ENCODE measurements at places on chromosomes 13 and 19. TPM values are rescaled to one million over a fixed set of nuclear protein-coding genes. Genes with fewer than 3 reads are reported as not detected.

DNA sequence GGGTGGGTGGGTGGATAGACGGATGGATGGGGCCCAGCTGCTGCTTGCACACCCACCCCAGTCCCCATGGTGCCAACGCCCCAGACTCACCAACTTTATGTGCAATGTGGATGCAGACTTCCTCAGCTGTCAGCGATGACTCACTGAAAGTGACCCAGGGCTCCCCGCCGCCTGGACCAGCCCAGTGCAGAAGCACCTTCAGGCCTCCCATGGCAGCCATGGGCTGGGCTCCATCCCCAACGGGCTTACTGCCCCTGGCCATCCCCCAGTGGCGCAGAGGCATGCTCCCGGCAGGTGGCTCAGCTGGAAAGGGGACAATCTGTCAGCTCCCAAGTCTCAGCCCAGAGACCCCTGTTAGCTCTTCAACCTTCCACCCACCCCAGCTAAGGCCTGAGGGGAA, 2.2 kb downstream of the TYK2 start:
- DNase-seq: no peak

DNA sequence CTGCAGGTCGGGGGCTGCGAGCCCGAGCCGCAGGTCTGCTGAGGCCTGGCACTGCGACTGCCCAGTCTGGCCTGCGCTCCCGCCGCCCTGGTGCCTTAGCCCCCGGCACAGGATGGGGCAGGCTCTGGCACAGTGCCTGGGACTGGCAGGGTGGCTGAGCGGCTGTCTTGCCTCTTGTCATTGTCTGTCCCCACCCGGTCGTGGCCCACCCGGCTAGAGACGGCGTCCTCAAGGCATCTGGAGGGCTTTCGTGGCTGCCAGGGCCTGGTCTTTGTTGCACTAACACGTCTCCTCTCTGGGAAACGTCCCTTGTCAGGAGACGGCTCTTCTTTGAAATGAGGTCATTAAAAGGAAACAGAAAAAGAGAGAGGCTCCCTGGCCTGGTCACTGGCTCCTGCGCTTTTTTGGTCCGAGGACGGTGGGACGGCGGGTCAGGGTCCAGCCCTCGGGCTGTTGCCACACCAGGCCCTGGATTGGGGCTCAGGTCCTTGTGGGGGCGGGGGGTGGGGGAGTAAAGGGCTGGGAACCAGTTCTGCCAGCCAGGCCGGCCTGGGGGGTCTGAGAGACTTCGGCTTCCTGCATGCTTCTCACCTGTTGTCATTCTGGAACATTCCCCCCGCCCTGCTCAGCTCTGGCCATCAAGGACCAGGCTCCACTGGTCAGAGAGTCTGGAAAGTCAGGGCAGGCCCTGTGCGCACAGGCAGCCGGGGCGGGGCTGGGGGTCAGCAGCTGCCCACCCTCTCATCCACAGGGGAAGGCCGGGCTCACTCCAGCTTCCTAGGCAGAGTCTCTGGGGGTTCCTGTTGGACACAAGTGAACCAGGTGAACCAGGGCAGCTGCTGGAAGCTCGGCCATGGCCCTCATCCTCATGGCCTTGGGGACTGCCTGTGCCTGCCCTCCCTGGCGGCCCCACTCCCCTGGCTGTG, 6.2 kb upstream of the ZNF554 start:
- no peak for DNase-seq

DNA sequence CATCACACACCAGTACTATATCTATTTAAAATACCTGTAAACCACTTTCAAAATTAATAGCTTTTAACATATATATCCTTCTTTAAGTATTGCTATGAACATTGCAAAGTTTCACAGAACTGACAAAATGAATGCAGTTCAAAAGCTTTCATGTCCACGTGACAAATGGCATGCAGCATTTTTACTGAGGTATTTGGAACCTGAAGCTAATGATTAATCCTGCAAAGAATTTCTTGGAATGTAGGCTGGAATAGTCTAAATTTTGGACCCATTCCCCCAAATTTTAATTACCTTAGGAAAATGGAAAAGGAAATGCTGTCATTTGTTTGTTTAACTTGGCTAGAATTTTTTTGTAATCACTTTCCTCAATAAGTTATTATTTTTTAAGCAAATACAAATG, 423.8 kb upstream of the GPC6 start:
- DNase-seq: no peak

The USHBP1 gene
- 7.6 TPM for total RNA-seq

The FAM124A gene
- total RNA-seq: 12.1 TPM

The PRODH2 gene
- total RNA-seq: not detected

DNA sequence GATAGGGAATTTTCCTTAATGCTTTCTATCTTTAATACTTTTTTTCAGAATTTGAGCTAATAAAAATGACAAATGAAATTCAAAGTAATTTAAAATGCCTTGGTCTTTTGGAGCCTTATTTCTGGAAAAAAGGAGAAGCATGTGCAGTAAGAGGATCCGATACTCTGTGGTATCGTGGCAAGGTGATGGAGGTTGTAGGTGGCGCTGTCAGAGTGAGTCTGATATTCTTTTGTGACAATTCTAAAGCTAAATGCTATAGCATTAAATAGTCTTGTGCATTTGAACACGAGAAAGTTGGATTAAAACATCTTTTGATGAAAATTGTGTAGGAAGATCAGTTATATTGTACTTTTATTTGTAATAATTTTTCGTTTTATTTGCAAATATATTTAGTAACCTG, 95.0 kb downstream of the RNF17 start:
- DNase-seq: no peak
